ENCODE measurements at places on chromosomes 7 and 10. TPM values are rescaled to one million over a fixed set of nuclear protein-coding genes. Genes with fewer than 3 reads are reported as not detected.

GRCh38 chr7:76142861-76143260 lies 58.8 kb upstream of the SRRM3 start:
- peak; percentile 80 for DNase-seq
- peak overlapping the region; percentile 81 for H3K27ac ChIP-seq
- no peaks in the 10 kb centered on the region for H3K36me3 ChIP-seq
- peaks cover 3% of the 10 kb centered on the region for H3K27me3 ChIP-seq
- H3K4me1 ChIP-seq: peaks cover 19% of the 10 kb centered on the region

DNA sequence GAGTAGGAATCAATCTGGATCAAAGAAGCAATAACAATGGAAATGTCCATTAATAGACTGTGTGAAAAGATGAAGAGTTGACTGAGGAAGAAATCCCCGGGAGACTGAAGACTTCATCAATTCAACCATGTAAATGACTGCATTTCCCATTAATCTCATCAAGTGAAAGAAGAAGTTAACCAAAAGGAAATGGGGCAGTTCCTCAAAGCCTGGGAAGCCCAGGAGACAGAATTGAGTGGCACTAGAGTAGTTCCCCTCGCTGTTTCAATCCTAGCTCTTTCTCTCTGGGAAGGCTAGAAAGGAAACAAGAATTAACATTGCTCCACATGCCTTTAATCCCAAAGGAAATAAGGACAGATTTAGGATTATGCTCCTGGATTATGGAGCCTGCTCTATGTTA lies 4.8 kb upstream of the OR6V1 start:
- H3K36me3 ChIP-seq: no peaks in the 10 kb centered on the region
- H3K4me1 ChIP-seq: peaks cover 2% of the 10 kb centered on the region
- H3K27ac ChIP-seq: no peak overlapping the region

DNA sequence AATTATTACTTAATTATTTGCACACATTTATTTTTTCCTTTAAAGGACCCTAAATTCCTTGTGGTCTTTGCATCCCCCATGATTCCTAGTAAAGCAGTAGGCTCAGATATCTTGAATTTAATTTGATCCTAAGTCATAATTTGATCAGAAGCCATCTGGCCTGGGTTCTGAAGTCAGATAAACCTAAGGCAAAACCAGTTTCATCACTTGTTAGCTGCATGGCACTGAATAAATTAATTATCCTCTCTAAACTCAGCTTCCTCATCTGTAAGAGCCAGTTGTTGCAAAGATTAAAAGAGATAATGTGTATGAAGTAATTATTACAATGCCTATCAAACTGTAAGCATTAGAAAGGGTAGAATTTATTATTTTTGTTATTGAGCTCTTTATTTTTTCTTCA lies 293.1 kb downstream of the GRM8 start:
- H3K27me3 ChIP-seq: no peaks in the 10 kb centered on the region
- no peak for DNase-seq
- H3K4me3 ChIP-seq: no peak overlapping the region
- no peaks in the 10 kb centered on the region for H3K4me1 ChIP-seq

- H3K4me1 ChIP-seq: no peaks in the 10 kb centered on the region
- no peak for DNase-seq
- H3K27ac ChIP-seq: no peak overlapping the region
- H3K36me3 ChIP-seq: peaks cover 29% of the 10 kb centered on the region
Measured at GRCh38 chr10:16742165-16742960, 74.9 kb downstream of the RSU1 start.

DNA sequence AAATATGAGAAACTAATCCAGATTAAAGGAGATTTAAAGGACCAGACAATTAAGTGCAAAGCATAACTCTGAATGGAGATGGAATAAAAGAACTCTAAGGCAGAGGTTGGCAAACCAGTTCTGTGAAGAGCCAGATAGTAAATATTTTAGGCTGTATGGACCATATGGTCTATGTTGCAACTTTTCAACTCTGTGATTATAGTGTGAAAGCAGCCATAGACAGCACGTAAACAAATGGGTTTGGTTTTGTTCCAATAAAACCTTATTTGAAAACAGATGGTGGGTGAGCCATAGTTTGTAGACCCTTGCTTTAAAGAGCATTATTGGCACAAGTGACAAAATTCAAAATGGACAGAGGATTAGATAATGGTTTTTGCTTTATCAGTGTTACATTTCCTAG lies 884.1 kb downstream of the CCSER2 start:
- no peak overlapping the region for H3K27ac ChIP-seq
- no peak overlapping the region for H3K4me3 ChIP-seq
- H3K27me3 ChIP-seq: no peaks in the 10 kb centered on the region
- no peak for DNase-seq
- H3K36me3 ChIP-seq: no peaks in the 10 kb centered on the region

- H3K36me3 ChIP-seq: no peaks in the 10 kb centered on the region
- no peak overlapping the region for H3K27ac ChIP-seq
- no peak for DNase-seq
- H3K4me3 ChIP-seq: no peak overlapping the region
- H3K4me1 ChIP-seq: no peaks in the 10 kb centered on the region
- peaks cover 3% of the 10 kb centered on the region for H3K27me3 ChIP-seq
Measured at GRCh38 chr10:123496996-123497660, 169.0 kb upstream of the GPR26 start.

GRCh38 chr7:157139111-157139809 lies 534 bp downstream of the UBE3C start:
- H3K4me3 ChIP-seq: peak overlapping the region; percentile 88
- H3K4me1 ChIP-seq: peaks cover 35% of the 10 kb centered on the region
- H3K27ac ChIP-seq: peak overlapping the region; percentile 89
- peak; percentile 91 for DNase-seq

GRCh38 chr10:52443419-52444388 lies 129.6 kb downstream of the DKK1 start:
- H3K4me3 ChIP-seq: no peak overlapping the region
- no peak for DNase-seq
- no peaks in the 10 kb centered on the region for H3K27me3 ChIP-seq
- no peaks in the 10 kb centered on the region for H3K36me3 ChIP-seq
- no peak overlapping the region for H3K27ac ChIP-seq

GRCh38 chr7:26664274-26664673 lies 200.1 kb downstream of the SKAP2 start:
- no peak for DNase-seq
- no peak overlapping the region for H3K27ac ChIP-seq
- H3K27me3 ChIP-seq: peaks cover 44% of the 10 kb centered on the region
- no peaks in the 10 kb centered on the region for H3K36me3 ChIP-seq
- no peak overlapping the region for H3K4me3 ChIP-seq

DNA sequence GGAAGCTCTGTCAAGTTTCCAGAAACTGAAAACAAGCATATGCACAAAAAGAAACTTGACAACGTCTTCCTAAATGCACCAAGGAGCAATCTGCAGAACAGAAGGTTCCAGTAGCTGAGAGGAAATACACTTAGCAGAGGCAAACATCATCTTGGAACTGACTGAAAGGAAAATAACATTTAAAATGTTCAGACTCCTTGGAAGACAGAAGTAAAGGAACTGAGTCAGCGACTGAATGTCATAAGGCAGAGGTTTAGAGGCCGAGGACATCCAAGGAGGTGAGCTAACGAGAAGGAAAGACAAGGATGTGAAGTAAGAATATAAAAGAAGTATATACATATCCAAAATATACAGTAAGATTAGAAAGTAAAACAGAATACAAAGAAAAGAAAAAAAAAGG lies 24.1 kb downstream of the SEMA3D start:
- peaks cover 8% of the 10 kb centered on the region for H3K4me1 ChIP-seq
- no peak for DNase-seq
- H3K36me3 ChIP-seq: no peaks in the 10 kb centered on the region
- H3K27ac ChIP-seq: no peak overlapping the region
- H3K27me3 ChIP-seq: no peaks in the 10 kb centered on the region

GRCh38 chr7:93044147-93044810 lies 73.5 kb downstream of the SAMD9 start:
- no peak overlapping the region for H3K27ac ChIP-seq
- DNase-seq: no peak
- H3K4me3 ChIP-seq: no peak overlapping the region
- no peaks in the 10 kb centered on the region for H3K36me3 ChIP-seq
- peaks cover 14% of the 10 kb centered on the region for H3K4me1 ChIP-seq

GRCh38 chr7:50641442-50642405 lies 76.5 kb upstream of the DDC start:
- no peak overlapping the region for H3K27ac ChIP-seq
- DNase-seq: no peak
- no peaks in the 10 kb centered on the region for H3K36me3 ChIP-seq
- peaks cover 11% of the 10 kb centered on the region for H3K27me3 ChIP-seq

DNA sequence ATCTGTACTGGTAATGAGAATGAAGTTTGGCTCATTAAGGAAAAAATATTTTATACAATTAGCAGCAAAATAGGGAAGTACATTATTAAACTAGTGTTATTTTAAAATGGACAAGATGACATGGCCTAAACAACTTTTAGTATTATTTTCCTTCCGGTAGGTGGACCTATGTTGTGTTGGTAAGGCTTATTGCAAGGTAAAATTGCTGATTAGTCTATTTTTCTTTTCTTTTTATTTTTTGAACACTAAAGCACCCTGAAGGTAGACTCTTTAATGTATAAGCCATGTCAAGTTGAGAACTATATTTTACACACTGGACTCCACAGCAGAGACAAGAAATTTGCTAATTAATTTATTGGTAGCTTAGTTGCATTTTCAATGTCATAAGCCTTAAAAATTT lies 239.5 kb upstream of the POT1 start:
- H3K4me1 ChIP-seq: no peaks in the 10 kb centered on the region
- no peak overlapping the region for H3K4me3 ChIP-seq
- no peak for DNase-seq

DNA sequence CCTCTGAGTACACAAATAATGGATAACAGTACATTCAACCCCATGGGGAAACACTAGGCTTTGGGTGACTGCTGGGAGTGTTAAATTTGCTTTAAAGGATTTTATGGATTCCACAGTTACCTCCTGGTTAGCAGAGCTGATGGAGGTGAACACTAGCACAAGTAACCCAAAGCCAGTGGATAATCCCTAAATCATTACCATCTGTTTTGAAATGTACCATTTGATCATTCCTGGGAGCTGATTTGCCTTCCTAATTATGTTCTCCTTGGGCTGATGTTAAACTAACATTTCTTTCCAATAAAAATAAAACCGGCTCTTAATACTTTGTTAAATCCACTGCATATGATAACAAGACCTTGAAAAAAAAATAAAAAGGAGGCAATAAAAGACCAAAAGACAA lies 493.9 kb downstream of the PLXNA4 start:
- H3K27me3 ChIP-seq: peaks cover 14% of the 10 kb centered on the region
- no peaks in the 10 kb centered on the region for H3K4me1 ChIP-seq
- H3K4me3 ChIP-seq: no peak overlapping the region
- DNase-seq: no peak
- no peak overlapping the region for H3K27ac ChIP-seq

DNA sequence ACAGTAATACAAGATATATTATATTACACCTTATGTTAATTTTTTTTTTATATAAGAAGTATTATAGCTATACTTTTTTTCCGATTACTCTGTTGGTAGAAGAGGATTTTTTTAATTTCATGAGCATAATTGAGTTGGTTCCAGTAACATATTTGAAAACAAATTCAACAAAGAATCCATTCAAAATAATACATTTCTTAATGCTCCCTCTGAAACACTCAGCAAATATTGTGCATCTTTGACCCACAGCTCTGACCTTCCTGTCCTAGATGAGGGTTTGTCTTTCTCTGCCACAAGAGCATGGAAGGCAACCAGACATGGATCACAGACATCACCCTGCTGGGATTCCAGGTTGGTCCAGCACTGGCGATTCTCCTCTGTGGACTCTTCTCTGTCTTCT lies at the start of gene OR2A2:
OR2A2 (plus strand) TSS at position 301 of the 400 bp plus-strand sequence; CDS start at position 301, 0 bp downstream.
- no peak within 1 kb of the TSS for H3K27ac ChIP-seq
- H3K36me3 ChIP-seq: no peaks in the 10 kb centered on the region
- no peaks in the 10 kb centered on the region for H3K4me1 ChIP-seq
- peaks cover 6% of the 10 kb centered on the region for H3K27me3 ChIP-seq
- DNase-seq: no peak

- no peak for DNase-seq
- no peaks in the 10 kb centered on the region for H3K4me1 ChIP-seq
- no peak overlapping the region for H3K27ac ChIP-seq
- no peak overlapping the region for H3K4me3 ChIP-seq
Measured at GRCh38 chr7:133117452-133117851, 35.6 kb upstream of the CHCHD3 start.

GRCh38 chr7:141076377-141076776 lies 2.5 kb downstream of the TMEM178B start:
- H3K4me1 ChIP-seq: peaks cover 13% of the 10 kb centered on the region
- DNase-seq: no peak
- no peaks in the 10 kb centered on the region for H3K36me3 ChIP-seq

GRCh38 chr7:79610748-79611304 lies 157.4 kb upstream of the MAGI2 start:
- H3K27me3 ChIP-seq: no peaks in the 10 kb centered on the region
- DNase-seq: no peak
- H3K4me1 ChIP-seq: no peaks in the 10 kb centered on the region

- H3K27ac ChIP-seq: peak overlapping the region; percentile 88
- peak overlapping the region; percentile 44 for H3K4me3 ChIP-seq
- H3K4me1 ChIP-seq: peaks cover 55% of the 10 kb centered on the region
- no peaks in the 10 kb centered on the region for H3K36me3 ChIP-seq
- DNase-seq: no peak
Measured at GRCh38 chr10:69057951-69058297, 30.0 kb upstream of the SRGN start.

- H3K27me3 ChIP-seq: no peaks in the 10 kb centered on the region
- no peak overlapping the region for H3K4me3 ChIP-seq
- DNase-seq: no peak
Measured at GRCh38 chr10:52954407-52954806, 181.8 kb upstream of the MBL2 start.

GRCh38 chr10:131850383-131850870 lies 50.4 kb upstream of the PPP2R2D start:
- H3K27me3 ChIP-seq: no peaks in the 10 kb centered on the region
- H3K36me3 ChIP-seq: peaks cover 3% of the 10 kb centered on the region
- DNase-seq: no peak
- H3K4me1 ChIP-seq: no peaks in the 10 kb centered on the region
- H3K27ac ChIP-seq: no peak overlapping the region

DNAJB6 gene
- 128 TPM for total RNA-seq

GIMAP7 gene
- 40.5 TPM for total RNA-seq

UNC5B gene
- total RNA-seq: 0.02 TPM

RBM20 gene
- total RNA-seq: not detected

COBL gene
- not detected for total RNA-seq

SUGCT gene
- 0.91 TPM for total RNA-seq

FAM24B gene
- total RNA-seq: 14.2 TPM

PAX4 gene
- not detected for total RNA-seq

PRLHR gene
- total RNA-seq: not detected

PLEKHS1 gene
- total RNA-seq: not detected

KCNIP2 gene
- 2.3 TPM for total RNA-seq

GNG11 gene
- total RNA-seq: not detected
